ENCODE measurements at places on chromosomes 1 and 21.
A peak's percentile ranks its signal among the peaks of the same experiment; 100 is the strongest.

- DNase-seq: no peak
Observed at GRCh38 chr1:11691928-11692711, 610 bp downstream of the DRAXIN start.

DNA sequence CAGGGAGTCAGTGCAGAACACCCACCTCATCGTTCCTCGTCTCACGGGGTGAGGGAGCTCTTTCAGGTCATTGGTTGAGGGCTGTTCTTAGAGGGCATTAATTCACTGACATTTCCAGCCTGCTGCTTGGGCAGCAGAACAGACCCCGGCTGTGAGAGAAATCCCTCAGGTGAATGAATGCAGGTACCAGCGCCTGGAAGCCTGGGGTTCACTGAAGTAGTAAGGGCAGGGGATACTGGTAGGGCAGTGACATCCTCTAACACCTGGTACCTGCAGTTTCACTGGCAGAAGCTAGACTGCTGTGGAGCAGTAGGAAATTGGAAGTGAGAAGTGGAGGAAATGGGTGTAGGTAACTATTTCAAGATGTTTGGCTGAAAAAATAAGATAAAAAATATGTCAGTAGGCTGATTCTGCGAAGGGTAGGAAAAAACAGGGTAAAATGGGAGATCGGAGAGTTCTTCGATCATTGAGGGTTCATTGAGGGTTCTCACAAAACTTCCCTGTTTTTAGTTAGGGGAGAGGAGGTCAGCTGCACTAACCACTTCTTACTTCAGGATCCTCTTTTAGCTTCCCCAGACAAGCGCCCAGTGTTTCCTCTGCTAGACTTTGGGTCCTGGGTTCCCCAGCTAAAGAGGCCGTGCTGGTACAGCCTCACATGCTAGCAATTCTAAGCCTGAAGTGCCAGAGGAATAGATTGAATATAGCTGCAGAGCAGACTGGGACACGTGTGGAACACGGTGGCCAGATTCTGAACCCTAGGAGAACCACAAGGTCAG is 55.2 kb downstream of the RNF220 start:
- DNase-seq: no peak

GRCh38 chr1:76218888-76219287 is 144.3 kb downstream of the ST6GALNAC3 start:
- no peak for DNase-seq

GRCh38 chr1:177054542-177054941 is 110.0 kb downstream of the ASTN1 start:
- no peak for DNase-seq

GRCh38 chr1:208227366-208227765 is 16.8 kb downstream of the PLXNA2 start:
- DNase-seq: no peak

GRCh38 chr1:229066591-229066990 is 204.3 kb upstream of the RAB4A start:
- no peak for DNase-seq

- no peak for DNase-seq
Observed at GRCh38 chr21:15617964-15618363, 111.8 kb upstream of the USP25 start.

DNA sequence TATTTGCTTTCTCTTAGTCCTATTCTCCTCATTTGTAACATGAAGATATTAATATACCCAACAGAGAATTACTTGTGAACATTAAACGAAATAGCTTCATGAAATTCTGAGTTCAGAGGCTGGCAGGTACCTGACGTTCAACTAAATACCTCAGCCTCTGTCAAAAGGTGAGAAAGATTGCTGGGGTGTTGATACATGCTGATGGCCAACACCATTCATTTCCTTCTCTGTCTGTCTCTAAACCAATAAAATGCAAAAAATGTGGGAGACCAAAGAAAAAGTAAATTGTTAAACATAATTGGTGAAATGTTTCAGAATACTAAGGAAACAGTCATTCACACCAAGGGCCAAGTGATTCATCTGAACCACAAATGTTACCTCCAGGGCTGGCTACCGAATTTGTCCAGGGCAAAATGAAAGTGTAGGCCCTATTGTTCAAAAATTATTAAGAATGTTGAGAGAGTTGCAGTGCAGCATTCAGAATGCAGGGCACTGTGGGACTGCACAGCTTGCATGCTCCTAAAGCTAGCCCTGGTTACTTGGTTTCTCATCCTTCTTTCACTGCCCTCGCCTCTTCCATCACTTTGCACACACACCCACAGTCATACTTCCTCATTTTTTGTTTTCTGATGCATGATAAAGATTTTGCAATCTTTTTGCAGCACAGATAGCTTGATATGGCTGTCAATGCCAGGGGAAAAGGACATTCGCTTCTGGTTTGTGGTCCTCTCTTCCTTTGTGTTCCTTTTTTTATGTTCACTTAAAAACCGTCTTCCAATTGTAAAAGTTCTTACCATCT is 414.3 kb upstream of the NR5A2 start:
- no peak for DNase-seq

- no peak for DNase-seq
Observed at GRCh38 chr1:7427605-7428300, 343.3 kb upstream of the VAMP3 start.

GRCh38 chr1:39422614-39423013 is 68.8 kb upstream of the BMP8A start:
- no peak for DNase-seq

DNA sequence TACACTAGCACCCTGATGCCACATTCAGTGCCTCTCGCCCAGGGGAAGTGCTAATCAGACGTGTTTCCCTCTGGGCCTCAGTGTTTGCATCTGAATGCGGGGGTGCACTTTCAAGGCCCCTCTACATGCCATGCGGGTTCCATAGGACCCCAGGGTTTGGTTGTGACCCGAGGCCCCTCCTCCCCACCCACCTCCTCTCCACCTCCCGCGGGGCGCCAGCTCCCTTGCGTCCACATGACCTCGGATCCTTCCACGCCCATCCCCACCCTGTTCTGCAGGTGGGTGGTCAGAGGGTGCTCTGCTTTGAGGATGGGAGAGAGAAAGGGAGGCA is 5.1 kb upstream of the RUNX3 start:
- no peak for DNase-seq

- DNase-seq: no peak
Observed at GRCh38 chr1:100883963-100884362, 10.7 kb downstream of the EXTL2 start.

- no peak for DNase-seq
Observed at GRCh38 chr1:179031855-179032513, 6.3 kb downstream of the FAM20B start.

GRCh38 chr1:172638885-172639831 is 19.7 kb upstream of the FASLG start:
- no peak for DNase-seq

- no peak for DNase-seq
Observed at GRCh38 chr1:245465666-245466065, 310.9 kb downstream of the KIF26B start.

GRCh38 chr1:111955755-111956154 is 33.7 kb downstream of the KCND3 start:
- DNase-seq: no peak

GRCh38 chr1:167795810-167796740 is 74.3 kb downstream of the MPZL1 start:
- DNase-seq: no peak

DNA sequence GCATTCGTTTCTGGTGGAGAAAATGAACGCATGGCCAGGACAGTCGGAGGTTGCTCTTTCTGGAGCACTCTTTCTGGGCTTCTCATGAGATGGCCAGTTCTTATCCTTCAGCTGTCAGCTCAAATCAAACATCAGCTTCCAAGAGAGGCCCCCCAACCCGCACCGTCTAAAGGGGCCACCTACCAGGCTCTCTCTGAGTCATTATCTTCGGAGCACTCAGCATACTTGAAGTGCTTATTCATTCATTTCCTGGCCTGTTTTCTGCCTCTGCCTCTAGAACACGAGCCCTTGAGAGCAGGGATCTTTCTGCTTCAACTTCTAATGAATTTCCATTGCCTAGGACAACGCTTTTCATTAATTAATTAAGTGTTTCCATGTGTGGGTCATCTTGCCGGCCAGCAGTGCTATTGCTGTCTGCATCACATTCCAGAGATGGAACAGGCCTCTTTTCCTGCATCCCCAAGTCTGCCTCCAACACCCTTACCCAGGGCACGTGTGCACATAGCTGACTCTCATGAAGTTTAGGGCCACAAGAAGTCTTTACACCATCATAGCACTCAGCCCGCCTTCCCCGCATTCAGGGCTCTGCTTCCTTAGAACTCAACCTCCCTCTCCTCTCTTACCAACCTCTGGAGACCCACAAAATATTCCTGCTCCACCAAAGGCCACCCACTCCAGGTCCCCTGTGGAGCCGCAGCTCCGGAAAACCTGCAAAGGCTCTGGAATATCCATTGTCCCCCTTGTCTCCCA is 52.1 kb upstream of the LAPTM5 start:
- no peak for DNase-seq

- peak; percentile 53 for DNase-seq
Observed at GRCh38 chr1:21622466-21623315, 46.5 kb downstream of the RAP1GAP start.

DNA sequence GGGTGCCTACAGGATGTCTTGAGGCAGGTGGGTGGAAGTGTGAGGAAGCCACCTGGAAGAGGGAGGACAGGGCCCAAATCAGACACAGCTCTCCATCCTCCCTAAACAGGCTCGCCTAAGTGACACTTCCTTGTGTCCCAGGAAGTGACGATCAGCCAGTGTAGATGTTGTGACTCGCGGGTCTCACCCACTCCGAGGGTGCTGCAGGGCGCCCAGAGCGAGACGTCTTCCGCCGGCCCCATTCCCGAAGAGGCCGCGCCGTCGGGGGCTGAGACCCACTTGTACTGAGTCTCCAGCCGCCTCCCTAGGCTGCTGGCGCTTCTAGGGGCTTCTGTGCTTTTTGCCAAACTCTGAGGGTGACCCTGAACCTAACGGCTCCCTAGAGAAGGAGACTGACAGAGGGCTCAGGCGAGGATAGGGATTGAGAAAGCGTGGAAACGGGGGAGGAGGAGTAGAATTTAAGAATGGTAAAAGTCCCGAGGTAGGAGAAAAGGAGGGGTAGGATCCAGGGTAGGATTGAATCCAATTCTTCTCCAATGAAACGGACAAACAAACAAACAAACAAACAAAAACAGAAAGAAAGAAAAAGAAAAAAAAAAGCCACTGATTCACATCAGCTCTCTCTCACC is 543 bp upstream of the MARK1 start:
- peak; percentile 18 for DNase-seq

- DNase-seq: no peak
Observed at GRCh38 chr1:27521861-27522431, 32.0 kb upstream of the WASF2 start.

- DNase-seq: no peak
Observed at GRCh38 chr1:43622901-43623780, 26.8 kb upstream of the KDM4A start.

DNA sequence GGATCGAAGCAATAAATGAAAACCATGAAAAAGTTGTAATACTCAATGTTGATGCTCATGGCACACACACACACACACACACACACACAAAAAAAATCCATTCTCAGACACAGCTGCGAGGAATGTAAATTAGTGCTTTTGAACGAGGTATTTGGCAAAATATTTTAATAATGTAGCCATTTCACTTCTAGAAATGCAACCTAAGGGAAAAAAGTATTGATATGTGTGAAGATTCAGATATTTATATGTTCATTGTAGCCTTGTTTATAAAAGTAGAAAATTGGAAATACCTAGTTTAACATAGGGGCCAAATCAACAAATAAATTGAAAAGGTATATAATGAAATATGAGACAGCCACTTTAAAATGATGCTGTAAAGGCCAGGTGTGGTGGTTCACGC is 3.8 kb downstream of the PLEKHA6 start:
- DNase-seq: no peak

DNA sequence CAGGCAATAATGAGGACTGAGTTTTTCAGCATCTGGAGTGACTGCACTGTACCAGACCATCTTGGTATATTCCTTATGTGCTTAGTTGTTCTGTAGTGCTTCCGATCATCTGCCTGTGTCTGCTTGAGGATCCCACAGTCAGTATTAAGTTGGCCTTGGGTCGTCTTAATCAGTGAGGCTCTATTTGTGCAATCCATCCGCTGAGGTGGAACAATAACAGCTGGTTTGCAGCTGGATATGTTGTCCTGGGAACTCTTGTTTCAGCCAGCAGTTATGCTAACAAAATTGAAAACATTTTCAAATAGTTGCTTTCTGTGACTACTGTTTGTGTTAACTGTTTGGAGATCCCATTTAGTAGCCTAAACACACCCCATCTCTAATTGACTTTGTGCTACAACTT is 73.7 kb downstream of the LAMC1 start:
- no peak for DNase-seq

- no peak for DNase-seq
Observed at GRCh38 chr21:46385846-46386733, 62.1 kb downstream of the PCNT start.

DNA sequence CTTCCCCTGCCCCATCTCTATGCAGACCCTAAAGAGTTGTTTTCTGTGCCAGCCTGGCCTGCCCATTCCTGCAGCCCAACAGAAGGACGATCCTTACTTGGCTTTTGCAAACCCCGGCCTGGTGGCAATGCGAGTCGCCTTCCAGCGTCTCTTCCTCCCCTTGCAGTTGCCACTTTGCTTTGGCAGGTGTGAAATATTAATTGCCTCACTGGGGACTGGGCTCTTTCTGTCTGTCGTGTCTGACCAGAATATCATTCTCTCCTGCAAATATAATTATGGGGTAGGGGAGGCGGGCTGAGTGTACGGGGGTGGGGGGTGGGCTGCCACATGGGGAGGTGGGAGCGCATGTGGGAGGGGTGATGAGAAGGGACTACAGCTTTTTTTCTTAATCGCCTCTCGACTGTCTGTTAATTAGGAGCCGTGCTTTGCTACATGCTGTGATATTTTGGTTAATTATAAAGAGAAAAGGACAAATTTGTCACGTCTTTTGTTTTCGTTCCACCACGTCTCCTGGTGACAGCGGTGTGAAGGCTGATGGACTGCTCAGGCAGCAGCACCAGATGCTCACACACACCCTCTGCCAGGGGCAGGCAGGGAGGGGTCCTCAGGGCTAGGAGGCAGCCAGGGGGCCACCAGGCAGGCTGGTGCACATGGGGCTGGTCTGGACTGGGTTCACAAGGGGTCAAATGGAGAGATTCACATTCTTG is 80.1 kb upstream of the CD34 start:
- DNase-seq: no peak

DNA sequence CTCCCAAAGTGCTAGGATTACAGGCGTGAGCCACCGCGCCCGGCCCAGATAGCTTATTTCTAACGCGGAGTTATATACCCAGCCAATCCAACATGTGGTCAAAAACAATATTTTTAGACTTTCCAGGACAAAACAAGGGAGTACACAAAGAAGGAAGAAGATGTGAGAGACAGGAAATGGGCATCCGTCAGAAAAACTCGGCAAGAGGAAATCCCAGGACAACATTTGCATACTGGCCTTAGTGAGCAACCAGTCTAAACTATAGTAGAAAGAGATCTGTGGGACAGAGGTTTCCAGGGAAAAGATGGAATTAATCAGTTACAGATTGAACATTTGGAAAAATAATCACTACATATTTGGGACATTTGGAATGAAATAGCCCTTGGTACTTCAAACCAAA is 11.4 kb downstream of the ARMH1 start:
- no peak for DNase-seq

- DNase-seq: no peak
Observed at GRCh38 chr1:9025449-9025848, 774 bp downstream of the SLC2A7 start.

- DNase-seq: no peak
Observed at GRCh38 chr1:39204441-39205081, at the start of gene MACF1. Gene MACF1, plus strand, starts transcription at chr1:39204695. Its CDS starts 328 bp downstream, at chr1:39205023.

All from GM19239 (cell line).